ENCODE measurements at places on chromosomes 4 and X. TPM values are rescaled to one million over a fixed set of nuclear protein-coding genes. Genes with fewer than 3 reads are reported as not detected.

GRCh38 chr4:41594432-41594831 lies 56.5 kb downstream of the LIMCH1 start:
- no peak for DNase-seq

DNA sequence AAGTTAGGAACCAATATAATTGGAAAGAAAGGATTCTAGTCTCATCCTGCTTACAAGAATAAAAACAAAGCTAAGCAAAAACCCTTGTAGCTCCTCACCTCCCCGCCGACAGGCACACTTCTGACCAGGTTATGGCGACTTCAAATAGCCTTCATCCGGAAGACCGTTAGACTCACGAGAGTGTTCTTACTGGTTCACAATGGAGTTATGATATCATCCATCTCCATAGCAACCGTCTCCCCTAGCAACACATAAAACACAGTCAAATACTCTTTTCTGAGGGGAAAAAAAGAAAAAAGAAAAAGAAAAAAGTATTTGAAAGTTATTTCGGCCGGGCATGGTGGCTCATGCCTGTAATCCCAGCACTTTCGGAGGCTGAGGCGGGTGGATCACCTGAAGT lies at the start of gene IL13RA2:
Gene IL13RA2 (minus strand): TSS at position 162 of the 400 bp plus-strand sequence. CDS start 347 bp downstream, outside the sequence.
- DNase-seq, result no peak

The GLRA3 gene
- total RNA-seq, result 1.1 TPM

The EIF4E gene
- total RNA-seq, result 143 TPM

- peak; percentile 25 for DNase-seq
Measured at GRCh38 chrX:136781180-136781797, 557 bp upstream of the ARHGEF6 start.

DNA sequence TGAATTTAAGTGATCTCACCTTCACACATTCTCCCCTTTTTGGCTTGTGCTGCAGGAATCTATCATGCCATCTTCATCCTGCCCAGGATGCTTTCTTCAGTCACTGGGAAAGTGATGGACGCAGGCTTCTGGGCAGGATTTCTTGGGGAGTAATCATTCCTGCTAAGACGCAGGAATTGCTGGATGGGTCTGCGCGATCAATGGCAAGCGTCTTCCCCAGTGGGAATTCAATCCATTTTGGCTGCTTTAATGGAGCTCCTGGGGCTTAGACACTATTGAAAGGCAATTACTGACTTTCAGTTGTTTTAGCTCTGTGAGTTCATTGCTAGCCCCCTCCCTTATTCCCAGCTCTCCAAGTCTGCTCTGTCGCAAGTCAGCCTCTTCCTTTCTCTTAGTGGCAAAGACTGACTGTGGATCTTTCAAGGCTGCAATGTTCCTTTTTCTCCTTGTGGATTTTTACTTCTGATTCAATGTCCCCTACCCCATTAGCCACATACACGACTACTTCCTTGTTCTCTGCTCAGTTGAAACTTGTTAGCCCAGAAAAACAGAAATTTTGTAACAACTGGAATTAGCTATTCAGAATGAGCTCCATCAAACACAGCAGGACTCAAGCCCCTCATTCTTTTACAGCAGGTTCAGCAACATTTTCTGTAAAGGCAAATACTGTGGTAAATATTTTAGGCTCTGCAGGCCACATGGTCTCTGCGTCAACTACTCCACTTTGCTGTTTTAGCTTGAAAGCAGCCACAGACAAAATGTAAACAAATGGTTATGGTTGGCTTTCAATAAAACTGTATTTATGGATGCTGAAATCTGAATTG lies 154.9 kb downstream of the ASB9 start:
- DNase-seq, result no peak

- no peak for DNase-seq
Measured at GRCh38 chrX:68917799-68918198, 89.0 kb downstream of the EFNB1 start.

The ADH6 gene
- total RNA-seq, result not detected

GRCh38 chr4:88965053-88965452 lies 91.9 kb downstream of the FAM13A start:
- no peak for DNase-seq

DNA sequence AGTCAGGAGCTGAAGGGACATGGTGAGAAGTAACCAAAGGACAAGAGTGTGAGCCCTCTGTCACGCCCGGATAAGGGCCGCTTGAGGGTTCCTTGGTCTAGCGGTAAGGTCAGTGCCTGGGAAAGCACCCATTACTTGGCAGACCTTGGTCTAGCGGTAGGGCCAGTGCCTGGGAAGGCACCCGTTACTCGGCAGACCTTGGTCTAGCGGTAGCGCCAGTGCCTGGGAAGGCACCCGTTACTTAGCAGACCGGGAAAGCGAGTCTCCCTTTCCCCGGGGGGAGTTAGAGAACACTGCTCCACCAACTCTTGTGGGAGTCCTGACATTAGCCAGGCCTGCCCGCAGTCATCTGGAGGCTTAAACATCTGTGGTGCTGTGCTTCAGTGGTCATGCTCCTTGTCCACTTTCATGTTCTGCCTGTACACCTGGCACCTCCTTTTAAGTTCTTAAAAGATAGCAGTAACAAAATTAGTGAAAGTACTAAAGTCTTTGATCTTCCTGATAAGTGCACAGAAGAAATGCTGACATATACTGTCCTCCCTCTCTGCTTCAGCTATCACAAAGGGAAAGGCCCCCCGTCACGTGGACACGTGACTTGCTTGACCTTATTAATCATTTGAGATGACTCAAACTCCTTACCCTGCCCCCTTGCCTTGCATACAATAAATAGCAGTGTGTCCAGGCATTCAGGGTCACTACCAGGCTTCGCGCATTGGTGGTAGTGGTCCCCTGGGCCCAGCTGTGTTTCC lies 9.3 kb upstream of the SEC24B start:
- peak; percentile 37 for DNase-seq

- DNase-seq, result no peak
Measured at GRCh38 chr4:67879486-67879885, 4.3 kb downstream of the TMPRSS11D start.

GRCh38 chr4:86926435-86927086 lies 8.2 kb upstream of the AFF1 start:
- DNase-seq, result no peak

The MAOB gene
- not detected for total RNA-seq

DNA sequence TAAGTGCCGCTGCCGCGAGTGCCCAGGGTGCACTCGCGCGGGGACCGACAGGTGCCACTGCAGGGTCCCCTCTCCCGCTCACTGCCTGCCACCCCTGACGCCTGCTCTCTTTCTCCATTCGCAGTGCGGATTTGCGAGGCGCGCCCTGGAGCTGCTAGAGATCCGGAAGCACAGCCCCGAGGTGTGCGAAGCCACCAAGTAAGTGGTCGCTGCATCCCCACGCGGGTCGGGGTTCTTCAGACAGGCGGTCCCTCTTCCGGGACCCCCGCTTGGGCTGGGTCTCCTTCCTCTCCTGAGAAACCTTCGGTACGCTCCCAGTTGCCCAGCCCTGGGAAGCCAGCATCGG lies 547 bp downstream of the GUCY1A1 start:
- no peak for DNase-seq

The MANBA gene
- total RNA-seq, result 18.9 TPM

- no peak for DNase-seq
Measured at GRCh38 chrX:18291006-18291545, 63.4 kb downstream of the SCML2 start.

DNA sequence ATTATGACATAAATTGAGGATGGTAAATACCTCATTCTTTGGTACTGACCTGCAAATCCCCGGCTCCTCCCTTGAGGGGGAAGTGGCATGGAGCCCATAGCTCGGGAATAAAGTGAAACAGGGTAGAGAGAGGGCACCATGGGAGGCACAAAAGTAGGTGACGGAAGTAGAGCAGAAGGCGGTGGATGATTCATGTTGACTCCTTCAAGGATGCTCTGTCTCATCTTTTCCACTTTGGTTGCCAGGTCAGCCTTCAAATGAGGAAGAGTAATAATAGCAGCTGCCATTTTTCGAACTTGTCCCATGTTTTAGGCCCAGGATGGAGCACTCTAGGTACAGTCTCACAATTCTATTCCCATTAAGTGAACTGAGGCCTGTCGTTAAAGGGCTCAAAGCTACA lies 41.4 kb upstream of the PHF8 start:
- no peak for DNase-seq

- no peak for DNase-seq
Measured at GRCh38 chrX:23670528-23670927, 3.2 kb downstream of the PRDX4 start.

GRCh38 chr4:74400395-74400794 lies 35.5 kb downstream of the EREG start:
- no peak for DNase-seq

GRCh38 chrX:13515211-13515930 lies 54.0 kb upstream of the EGFL6 start:
- DNase-seq, result no peak

DNA sequence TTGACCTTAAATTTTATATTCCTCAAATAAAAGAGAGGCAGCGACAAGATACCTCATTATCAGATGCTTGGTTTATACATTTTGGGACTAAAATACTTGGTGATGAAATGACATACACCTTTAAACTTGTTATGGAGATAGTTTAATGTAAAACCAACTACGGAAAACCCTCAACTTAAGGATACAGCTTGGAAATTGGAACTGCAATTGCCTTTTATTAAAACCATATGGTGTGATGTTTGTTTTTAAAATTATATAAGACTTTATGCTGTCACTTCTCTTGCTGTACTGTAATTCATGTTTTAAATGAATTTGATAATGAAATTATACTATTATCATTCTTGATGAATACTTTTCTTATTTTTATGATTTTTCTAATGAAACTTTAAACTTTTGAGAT lies 25.9 kb downstream of the METTL14 start:
- DNase-seq, result no peak

- no peak for DNase-seq
Measured at GRCh38 chr4:33536898-33537297, 2707.4 kb downstream of the ARAP2 start.

DNA sequence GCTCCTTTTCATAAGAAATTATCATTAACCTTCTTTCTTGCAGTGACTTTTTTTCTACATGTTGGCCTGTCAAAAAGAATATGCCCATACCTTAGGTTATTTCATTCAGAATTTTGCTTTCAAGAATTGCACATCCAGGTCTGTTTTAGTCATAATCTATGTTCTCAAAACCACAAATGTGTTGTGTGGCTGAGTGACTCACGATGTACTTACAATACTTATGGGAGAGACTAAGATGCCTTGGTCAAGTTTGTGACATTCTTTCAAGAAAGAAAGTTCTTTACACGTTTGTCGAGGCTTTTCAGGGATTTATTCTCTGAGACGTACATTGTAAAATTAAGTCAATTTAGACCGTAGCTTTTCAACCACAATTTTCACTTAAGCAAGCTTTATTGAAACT lies 396.7 kb downstream of the FSTL5 start:
- no peak for DNase-seq

GRCh38 chrX:121975671-121976070 lies 928.3 kb downstream of the GLUD2 start:
- DNase-seq, result no peak

DNA sequence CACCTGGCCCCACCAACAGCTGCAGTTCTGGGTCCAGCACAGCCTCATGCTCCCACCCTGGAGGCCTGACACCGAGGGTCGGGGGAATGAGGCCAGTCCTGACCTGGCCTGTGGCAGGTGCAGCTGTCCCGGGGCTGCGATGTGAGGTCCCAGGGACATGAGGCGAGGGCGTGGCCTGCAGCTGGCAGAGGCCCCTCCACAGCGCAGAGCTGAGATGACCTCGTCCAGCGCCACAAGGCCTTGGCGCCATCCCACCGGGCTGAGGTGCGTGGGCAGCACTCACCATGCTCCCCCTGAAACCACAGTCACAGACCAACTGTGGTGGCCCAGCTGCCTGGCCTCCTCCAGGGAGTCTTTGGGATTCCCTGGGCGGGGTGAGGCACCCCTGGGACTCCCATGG lies 26.6 kb upstream of the ADRA2C start:
- DNase-seq, result no peak

DNA sequence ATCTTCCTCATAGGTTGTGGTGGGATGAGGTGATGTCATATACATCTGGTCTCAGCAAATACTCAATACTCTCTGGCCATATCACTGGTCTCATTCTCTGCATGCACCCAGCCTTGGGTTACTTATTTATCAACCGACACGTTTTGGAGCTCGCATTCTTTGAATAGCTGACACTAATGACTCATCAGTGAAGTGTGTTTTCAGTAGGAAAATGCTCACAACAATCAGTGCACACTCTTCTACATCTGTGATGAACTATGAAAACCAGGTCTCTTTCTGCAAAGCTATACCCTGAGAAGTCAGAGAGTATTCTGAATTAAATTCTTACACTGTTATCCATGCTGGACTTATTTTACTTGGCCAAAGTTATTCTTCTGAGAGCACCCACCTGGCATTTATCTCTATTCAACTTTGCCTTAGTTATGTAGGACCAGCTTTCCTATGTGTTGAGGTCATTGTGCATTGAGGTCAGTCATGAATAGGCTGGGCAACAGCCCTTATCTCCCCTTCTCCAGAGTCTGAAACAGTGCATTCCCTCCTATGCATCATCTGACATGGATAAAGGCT lies 58.7 kb upstream of the DHX15 start:
- no peak for DNase-seq

GRCh38 chrX:97629597-97629985 lies 745.9 kb downstream of the RPA4 start:
- no peak for DNase-seq

- no peak for DNase-seq
Measured at GRCh38 chrX:143296521-143296920, 220.8 kb downstream of the SPANXN3 start.

DNA sequence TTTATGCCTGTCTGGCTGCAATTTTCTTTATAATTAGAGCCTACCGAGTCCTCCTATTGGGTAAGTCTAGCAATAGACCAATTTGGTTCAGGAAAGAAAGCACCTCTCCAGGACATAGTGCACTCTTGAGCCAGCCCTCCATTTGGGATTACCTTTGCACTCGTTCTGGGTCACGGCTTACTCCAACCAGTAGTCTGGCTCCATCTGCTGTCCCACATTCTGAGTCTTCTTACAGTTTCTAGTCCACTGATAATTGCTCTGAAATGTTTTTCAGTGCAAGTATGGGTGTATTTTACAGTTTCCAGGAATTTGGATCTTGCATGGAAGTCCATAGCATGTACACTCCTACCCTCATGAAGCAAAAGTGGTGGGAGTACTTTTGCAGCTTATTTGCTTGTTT lies 34.8 kb upstream of the USP51 start:
- DNase-seq, result no peak

DNA sequence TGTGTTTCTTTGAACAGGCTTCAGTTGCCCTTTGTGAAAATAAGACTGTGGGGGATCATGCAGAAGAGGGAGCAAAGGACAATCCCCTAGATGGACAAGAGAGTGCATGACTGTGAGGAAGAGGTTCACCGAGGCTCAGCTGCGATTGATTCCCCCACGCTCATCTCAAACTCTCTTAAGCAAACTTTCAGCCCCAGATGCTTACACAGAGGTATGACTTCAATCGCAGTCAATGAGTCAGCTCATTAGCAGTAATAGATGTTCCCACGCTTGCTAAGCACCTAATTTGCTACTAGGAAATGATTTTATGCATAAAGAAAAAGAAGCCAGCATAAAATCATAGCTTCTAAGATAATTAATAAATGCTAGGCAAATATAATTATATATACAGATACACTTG lies 2256.1 kb upstream of the AGA start:
- no peak for DNase-seq

The RAPGEF2 gene
- 8.4 TPM for total RNA-seq

- no peak for DNase-seq
Measured at GRCh38 chrX:123736333-123736921, 3.6 kb upstream of the THOC2 start.

The DAPP1 gene
- total RNA-seq, result 71.9 TPM

All from OCI-LY7 (cell line).